ENCODE measurements at places on chromosomes 12 and 14.
A peak's percentile ranks its signal among the peaks of the same experiment; 100 is the strongest.

DNA sequence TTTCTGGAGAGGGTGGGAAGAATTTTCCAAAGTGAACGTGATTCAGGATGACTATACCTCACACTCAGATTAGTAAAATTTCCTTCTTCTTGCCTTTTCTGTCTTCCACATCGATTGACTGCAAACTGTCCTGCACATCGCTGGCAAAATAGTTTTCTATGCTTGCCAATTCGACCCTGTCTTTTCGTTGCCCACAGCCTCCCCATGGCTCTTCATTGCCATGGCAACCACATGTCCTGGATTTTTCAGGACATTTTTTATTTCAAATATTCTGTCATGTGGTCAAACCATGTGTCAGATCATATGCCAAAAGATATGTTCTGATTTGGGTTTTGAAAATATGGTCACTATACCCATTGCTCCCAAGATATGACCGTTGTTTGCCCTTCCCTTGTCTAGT, 46.9 kb upstream of the OTX2 start:
- DNase-seq = no peak

DNA sequence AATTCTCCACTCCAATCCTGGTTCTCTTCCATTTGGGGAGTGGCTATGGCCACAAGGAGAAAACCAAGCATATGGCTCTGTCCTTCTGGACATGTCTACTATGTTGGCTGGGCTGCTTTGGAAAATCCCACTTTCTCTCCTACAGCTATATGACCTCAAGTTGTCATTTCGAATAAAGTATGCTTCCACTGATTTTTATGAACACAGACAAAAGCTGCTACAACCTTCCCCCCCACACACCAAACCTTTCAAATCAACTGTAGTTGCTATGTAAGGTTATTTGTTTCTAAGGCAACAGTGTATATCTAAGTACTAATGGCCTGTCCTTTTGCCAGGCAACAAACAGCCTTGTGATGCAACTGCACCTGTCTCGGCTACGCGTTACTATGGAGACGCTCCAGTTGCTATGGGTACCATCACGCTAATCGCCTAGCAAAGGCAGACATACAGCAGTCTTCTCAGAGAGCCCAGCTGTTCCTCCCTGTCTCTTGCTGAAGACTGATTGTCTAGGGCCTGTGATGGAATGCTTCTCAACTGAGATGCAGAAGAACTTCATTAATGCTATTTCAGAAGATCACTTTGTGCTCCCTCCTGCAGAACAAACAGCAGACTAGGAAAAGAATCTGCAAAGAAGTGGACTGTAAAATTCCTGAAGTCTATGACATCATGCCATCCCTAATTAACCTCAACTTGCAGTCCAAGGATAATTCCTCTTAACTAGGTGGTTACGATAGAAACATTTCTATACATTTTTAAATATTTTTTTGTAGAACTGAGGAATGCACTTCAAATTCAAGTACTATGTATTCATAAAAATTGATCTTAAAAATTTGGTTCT, 67.6 kb downstream of the FOXN3 start:
- no peak for DNase-seq

GRCh38 chr14:80637756-80638619, 303.6 kb downstream of the CEP128 start:
- no peak for DNase-seq

DNA sequence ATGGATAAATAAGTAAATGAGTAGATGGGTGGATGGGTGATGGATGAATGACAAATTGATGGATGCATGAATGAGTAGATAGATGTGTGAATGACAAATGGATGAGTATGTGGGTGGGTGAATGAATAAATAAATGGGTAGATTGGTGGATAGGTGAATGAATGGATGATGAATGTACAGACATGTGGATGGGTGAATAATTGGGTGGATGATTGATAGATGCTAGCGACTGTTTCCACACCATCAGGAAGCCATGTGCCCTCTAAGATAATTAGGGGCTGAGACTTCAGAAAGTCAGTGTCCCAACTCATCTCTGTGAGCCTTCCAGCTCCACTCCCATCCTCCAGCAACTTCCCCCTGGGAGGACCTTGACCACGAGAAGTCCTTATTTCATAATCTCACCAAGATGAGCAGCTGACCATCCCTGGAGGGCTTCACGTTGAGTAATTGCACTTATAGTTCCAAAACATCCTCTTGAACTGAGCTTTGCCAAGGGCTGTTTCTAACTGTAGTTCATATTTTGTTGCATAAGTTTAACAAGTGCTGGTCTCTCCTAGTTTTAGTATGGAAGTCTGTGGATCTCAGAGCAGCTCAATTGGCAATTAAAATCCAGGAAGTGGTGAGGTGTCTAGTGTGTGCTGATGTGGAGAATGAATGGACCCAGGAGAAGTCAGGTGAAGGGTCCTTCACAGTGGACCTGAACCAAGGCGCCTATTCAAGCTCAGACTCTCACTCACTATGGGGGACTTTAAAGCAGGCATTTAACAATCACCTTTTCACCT, 295.7 kb downstream of the ADGRD1 start:
- DNase-seq = no peak

DNA sequence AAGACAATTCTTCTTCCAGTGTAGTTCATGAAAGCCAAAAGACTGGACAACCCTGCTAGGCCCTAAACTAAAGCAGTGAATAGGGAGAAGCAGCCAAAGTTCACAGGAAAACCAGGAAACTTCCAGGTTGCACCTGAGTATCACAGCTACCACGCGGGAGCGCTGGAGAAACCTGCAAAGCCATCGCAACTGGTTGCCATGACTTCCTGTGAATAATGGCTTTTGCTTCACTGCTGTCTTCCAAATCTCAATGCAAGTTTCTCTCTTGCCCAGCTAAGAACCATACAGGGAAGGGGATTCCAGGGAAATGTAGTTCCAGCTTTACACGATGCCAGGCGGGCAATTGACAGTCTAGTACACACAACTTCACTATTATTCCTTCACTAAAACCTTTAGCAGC, 114.1 kb downstream of the GXYLT1 start:
- DNase-seq = no peak

DNA sequence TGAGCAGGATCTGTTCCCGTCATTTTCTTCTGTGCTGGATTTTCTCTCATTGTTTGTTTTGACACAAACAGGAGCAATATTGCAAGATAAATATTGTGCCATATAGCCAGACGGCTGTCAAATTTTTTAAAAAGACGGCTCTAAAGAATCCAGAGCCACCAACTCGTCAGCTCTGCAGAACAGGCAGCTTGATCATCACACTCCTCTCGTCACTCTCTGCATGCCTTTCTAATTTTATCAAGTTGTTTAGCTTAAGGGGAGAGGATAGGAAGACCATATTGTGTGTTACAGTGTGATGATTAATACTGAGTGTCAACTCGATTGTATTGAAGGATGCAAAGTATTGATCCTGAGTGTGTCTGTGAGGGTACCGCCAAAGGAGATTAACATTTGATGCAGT, 562.8 kb downstream of the GALC start:
- no peak for DNase-seq

DNA sequence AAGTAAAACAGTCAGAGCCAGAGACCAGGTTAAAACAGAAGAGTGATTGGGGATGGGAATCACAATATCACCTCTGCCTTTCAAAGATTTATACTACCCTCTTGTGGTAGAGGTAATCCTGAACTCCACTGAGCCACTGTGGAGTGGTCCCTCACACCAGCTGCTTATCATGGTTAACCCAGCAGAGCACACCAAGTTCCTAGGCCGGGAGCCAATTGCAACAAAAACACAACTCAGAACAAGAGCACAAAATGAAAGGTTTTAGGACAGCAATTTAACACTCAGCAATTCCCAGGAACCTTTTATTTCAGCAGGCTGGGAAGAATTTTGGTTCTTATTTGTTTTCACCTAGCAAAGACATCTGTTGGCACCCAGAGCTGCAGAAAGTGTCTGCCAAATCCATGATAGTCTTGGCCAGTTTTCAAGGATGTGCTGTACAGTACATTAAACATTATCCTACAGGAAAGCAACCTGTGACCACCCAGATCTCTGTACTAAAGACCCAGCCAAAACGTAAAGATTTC, 220.5 kb upstream of the ATXN7L3B start:
- DNase-seq = no peak

- no peak for DNase-seq
Observed at GRCh38 chr12:28585146-28585545, 394.9 kb downstream of the CCDC91 start.

DNA sequence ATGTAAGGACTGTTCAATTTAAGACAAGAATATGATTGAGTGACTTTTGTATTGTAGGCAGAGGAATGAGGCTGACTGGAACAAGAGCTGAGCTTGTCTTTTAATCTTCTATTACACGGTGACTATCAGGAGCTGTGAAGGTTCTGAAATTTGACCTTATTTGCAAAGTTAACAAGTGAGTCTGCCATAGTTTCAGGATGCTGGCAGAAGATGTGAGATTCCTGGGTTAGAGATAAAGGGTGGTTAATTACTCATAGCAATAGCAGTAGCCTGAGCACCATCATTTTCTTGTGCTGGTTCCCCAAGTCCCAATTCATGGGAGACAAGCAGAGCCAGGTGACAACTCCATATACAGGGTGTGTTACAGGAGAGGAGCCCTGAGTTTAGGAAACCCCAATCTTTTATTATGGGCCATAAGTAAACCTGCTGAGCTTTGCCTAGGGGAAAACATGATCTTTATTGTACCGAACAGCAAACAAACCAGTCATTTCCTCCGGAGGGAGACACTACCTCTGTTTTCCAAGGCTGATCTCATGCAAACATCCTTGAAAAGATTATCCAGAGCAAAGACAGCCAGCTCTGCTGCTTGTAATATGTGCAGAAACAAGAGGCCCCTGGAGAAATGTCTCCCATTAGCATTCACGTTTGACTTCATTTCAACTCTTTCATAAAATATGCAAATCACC, 51.7 kb upstream of the DDX11 start:
- no peak for DNase-seq

- no peak for DNase-seq
Observed at GRCh38 chr14:95935228-95935822, 58.7 kb downstream of the TUNAR start.

- no peak for DNase-seq
Observed at GRCh38 chr14:101738703-101739320, 22.7 kb upstream of the PPP2R5C start.

GRCh38 chr12:79557690-79558315, 133.0 kb downstream of the PAWR start:
- no peak for DNase-seq

GRCh38 chr14:45181329-45181728, 45.6 kb downstream of the FANCM start:
- no peak for DNase-seq

GRCh38 chr14:99838639-99839134, 45.5 kb downstream of the EML1 start:
- peak; percentile 51 for DNase-seq

- no peak for DNase-seq
Observed at GRCh38 chr14:29682789-29683188, 244.9 kb downstream of the PRKD1 start.

- DNase-seq = peak; percentile 16
Observed at GRCh38 chr12:109393437-109394345, 46.0 kb downstream of the MYO1H start.

GRCh38 chr12:24944601-24944975, 4.3 kb downstream of the BCAT1 start:
- no peak for DNase-seq

DNA sequence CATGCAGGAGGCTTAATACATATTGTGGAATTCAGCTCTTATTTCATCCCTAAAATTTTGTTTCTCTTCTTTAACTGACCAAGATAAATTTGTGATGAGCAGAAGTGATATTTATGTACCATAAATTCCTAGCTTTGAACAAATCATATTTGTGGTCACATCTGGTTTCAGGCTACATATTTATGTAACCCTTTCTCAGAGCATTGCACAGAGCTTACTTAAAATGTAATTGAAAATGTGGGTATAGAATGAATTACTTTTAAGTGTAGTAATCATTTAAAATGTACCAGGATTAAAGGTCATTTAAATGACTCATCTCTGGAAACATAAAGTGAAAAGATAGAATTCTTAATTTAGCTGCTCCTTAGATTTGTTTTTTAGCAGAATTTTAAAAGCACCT, 129.9 kb upstream of the FRMD6 start:
- peak; percentile 48 for DNase-seq

GRCh38 chr14:103451401-103451800, 66.2 kb downstream of the MARK3 start:
- DNase-seq = no peak

DNA sequence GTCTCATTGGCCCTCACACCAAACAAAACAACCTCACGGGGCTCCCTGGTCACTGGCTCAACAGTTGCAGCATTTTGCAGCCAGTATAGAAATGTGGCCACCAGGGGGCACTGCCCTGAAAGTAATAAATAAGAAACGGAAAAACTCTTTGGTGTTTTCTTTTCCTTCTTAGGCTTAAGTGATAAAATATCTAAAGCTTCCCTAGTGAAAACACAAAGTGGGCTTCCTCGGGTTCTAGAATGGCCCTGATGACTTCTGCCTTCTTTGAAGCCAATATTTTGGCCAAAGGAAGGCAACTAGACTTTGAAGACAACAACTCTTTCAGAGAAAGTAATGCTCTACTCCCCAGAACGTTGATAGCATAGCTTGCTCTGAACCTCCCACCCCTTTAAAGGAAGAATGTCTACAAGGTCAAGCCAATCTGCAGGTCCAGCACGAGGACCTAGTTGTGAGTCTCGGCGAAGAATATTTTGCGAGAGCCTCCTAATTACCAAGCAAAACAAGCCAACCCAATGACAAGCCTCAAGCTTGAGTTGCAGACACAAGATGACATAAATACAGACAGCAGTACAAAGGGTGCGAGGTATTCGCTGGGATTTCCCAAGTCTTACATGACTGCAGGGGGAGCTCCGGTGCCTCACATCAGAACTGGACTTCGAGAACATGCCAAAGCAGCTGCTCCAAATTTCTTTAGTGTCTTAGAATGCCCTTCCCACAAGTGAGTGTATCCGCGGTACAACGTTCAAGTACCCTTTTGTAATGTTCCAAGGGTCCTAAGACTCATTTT, 2.6 kb downstream of the ITPK1 start:
- peak; percentile 52 for DNase-seq

GRCh38 chr12:109822416-109822815, 10.8 kb downstream of the TRPV4 start:
- no peak for DNase-seq

DNA sequence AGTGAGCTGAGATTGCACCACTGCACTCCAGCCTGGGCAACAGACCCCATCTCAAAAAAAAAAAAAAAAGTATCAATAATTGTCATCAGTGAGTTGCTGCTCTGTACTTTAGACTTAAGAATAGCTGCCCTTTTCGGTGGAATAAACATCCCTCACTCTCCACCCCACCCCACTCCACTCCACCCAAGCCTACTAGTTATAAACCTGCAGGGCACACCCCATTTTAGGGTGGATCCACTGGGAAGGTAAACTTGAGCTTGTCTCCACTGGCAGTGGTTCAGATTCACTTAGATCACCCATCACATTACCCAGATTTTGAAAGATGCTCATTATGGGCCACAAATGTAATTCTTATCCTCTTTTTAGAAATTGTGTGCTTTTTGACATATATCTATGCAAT, 106.4 kb downstream of the GPR135 start:
- DNase-seq = no peak

DNA sequence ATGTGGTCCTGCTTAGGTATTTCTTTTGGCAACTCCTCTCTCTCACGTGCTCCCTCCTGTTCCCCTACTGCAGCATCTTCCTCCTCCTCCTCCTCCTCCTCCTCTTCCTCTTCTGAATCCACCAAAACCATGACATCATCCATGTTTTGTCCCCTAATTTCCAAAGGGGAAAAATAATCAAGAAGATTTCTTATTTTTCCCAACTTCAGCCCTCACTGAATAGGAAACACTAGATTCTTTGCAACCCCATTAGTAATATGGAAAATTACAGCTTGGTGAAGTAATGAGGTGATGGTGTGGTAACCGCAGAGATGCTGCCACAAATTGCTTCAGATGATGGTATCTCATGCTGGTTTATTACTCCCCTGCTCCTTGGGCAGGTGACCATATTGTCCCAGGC, 7.5 kb upstream of the WSB2 start:
- no peak for DNase-seq
